Gastroesophageal sphincter (tissue), 4 donors: ENCODE measurements at places on chromosomes 4 and X. TPM values are rescaled to one million over a fixed set of nuclear protein-coding genes. Genes with fewer than 3 reads are reported as not detected.
A peak's percentile ranks its signal among the peaks of the same experiment; 100 is the strongest.

Gene VGLL1
- total RNA-seq = not detected

Gene GNRHR
- total RNA-seq = not detected

Gene TCEAL9
- total RNA-seq = 83.5 TPM

Gene TAF1
- 49.3 TPM for total RNA-seq

GRCh38 chr4:83009529-83009928, 1.1 kb downstream of the LIN54 start:
- ATAC-seq = no peak

- ATAC-seq = no peak
These were observed 13.3 kb downstream of the RNF4 start for GRCh38 chr4:2482192-2482591.

GRCh38 chr4:12041828-12042227, 613.1 kb upstream of the HS3ST1 start:
- no peak for ATAC-seq

DNA sequence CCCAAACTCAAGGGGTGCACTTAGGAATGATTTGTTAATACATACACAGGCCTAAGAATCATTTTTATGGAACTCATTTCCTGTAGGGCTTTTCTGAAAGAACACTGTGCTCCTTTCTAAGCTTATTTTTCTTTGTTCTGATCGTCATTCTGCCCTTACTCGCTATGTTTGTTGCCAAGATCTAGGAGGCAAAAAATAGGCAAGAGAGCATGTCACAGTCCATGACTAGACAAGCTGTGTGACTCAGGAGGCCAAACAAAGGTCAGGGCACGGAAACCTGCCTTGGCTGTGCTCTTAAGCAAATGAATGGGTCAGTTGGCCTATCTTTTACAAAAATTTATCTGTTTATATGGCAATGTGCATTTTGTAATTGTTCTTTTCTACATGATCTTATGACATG, 42.5 kb upstream of the C1GALT1C1 start:
- peak; percentile 86 for ATAC-seq

DNA sequence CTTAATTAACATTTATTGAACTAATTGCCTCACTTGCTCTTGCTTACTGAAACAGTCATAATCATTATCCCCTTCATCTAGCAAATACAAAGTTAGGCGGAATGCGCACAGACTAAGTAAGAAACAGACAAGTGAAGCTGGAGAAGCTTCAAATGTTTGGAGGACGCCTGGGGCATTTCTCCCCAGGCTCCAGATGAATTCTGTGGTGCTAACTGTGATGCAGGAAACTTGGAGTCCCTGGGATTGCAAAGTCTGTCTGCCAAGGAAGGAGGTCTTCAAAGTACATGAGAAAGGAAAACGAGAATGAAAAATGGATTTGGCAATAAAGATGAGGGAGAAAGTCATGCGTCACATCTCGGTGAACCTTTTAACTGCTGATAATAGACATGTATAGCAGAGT, 23.6 kb upstream of the MFAP3L start:
- no peak for ATAC-seq

GRCh38 chr4:184205243-184205642, 12.4 kb downstream of the ENPP6 start:
- ATAC-seq = no peak

Gene NPY5R
- total RNA-seq = not detected
